ENCODE measurements at places on chromosomes 4 and X.

- DNase-seq, result no peak
Measured at GRCh38 chr4:30825008-30825770, 105.0 kb downstream of the PCDH7 start.

- no peak for DNase-seq
Measured at GRCh38 chr4:94413085-94413840, 38.5 kb upstream of the PDLIM5 start.

- DNase-seq, result no peak
Measured at GRCh38 chr4:43223820-43224219, 331.3 kb downstream of the GRXCR1 start.

DNA sequence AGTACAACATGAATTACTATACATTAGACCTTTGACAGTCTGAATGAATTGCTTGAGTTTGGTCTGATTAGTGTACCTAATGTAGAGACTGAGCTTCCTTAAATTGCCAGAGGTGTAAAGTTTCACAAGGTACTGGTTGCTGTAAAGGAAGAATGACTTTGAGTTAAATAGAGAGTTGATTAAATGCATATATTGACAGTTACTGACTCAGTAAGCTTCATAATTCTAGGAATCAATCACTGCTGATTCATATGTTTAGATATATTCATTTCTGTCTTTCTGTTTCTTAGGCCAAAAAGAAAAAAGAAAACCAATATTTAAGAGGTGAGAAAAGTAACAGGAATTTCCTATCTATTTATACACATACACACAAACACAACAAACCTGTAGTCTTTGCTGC is 16.2 kb upstream of the ART3 start:
- DNase-seq, result no peak

GRCh38 chr4:183522821-183523220 is 18.0 kb downstream of the ING2 start:
- DNase-seq, result no peak

GRCh38 chr4:119977076-119977940 is 89.3 kb downstream of the MAD2L1 start:
- DNase-seq, result no peak

GRCh38 chr4:100633269-100633668 is 115.4 kb upstream of the EMCN start:
- DNase-seq, result no peak

DNA sequence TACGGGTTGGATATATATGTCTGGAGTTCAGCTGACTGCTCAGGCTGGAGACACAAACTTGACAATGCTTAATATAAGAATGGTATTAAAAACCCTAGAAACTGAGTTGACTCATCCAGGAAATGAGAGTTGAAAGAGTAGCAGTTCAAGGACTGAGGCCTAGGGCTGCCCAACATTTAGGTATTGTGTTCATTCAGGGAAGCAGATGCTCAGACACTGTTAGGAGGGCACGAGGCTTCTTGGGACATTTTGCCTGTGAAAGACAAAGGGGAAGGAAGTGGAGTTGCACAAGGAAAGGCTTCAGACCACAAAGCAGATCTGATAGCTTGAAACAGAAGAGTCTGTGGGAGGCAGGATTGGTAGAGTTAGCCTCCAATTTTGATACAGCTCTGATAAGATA is 52.0 kb upstream of the HS3ST1 start:
- no peak for DNase-seq

DNA sequence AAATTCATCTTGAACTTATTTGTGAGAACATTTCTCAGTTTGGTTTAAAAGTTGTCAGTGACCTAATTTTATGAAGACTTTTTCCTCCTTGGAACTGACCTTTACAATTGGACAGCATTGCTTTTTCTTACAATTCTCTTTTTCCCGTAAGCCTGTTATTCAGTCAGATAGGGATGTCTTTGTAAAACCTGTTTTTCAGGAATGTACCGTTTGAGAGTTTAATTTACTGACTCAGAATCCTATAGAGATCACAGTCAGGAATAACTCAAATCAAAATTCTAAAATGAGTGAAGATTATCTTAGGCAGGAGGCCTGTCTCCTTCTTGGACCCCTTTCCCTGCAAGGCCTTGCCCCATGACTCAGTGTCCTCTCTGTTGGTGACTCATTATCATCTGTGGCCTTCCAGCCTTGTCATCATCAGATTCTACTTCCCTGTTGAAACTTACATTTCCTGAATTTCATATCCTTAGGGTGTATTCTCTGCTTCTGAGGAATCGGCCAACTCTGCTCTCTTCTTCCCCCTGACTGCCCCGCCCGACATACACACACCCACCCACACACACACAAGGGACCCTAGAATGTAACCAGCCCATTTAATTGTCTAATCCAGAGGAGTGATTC is 99.8 kb downstream of the ARHGAP10 start:
- peak; percentile 75 for DNase-seq

DNA sequence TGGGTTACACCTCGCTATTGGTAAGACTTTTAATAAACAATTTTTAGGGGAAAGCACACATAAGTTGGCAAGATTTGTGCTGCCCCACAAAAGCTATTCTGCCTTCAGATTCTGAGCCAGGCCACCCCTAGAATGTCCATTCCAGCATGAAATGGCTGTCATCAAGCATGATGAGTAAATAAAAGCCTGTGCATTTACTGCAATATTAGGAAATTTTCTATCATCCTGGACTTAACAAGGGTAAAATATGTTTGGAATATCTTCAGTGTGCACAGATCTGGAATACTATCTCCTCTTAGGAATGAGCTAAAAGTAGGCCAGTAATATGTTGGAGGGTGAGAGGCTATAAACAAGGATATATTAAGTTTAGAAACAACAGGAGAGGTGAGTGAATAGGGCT is 510.9 kb downstream of the ANKRD50 start:
- DNase-seq, result no peak

DNA sequence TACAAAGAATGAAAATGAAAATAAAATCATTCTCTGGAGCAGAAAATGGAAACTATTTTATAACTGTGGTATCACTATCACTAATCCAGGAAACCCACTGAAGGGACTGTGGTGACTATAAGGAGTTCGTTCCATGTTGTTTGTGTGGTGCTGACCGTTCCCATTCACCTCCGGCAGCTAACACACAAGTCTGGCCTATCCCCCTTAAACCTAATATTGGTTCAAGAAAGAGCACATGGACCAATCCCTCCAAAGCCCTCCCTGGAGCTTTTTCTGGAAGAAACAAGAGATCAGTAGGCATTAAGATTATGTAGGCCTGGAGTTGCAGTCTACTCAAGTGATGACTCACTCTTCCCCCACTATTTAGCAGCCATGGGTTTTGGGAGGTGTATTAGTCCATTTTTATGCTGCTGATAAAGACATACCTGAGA is 25.9 kb upstream of the FAM241A start:
- DNase-seq, result no peak

- no peak for DNase-seq
Measured at GRCh38 chrX:70012756-70013155, 37.0 kb downstream of the AWAT2 start.

- no peak for DNase-seq
Measured at GRCh38 chr4:140935254-140935653, 179.1 kb upstream of the TBC1D9 start.

- DNase-seq, result peak; percentile 83
Measured at GRCh38 chrX:11953615-11954014, 184.7 kb upstream of the FRMPD4 start.

GRCh38 chrX:109707319-109707718 is 25.7 kb downstream of the ACSL4 start:
- no peak for DNase-seq

- no peak for DNase-seq
Measured at GRCh38 chr4:6379767-6380745, 92.4 kb downstream of the PPP2R2C start.

GRCh38 chr4:66885501-66886165 is 659.7 kb downstream of the CENPC start:
- peak; percentile 5 for DNase-seq

DNA sequence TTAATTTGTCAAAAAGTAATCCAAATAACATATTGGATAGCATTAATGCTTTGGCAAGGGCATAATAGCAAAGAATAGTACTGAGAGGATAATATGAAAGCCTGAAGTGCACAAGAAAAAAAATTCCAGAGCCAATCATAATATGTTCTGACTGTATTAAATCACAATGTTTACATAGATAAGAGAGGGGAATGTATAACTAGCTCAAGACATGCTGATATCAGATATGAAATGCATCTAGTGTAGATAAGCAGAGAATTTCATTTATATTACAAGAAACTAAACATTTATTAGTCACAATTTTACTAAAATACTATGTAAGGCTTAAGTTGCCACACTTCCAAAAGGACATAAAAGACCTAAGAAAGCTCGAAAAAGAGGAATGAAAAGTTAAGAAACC is 193.3 kb downstream of the BANK1 start:
- no peak for DNase-seq

GRCh38 chr4:114180481-114180880 is 201.0 kb upstream of the ARSJ start:
- peak; percentile 50 for DNase-seq

DNA sequence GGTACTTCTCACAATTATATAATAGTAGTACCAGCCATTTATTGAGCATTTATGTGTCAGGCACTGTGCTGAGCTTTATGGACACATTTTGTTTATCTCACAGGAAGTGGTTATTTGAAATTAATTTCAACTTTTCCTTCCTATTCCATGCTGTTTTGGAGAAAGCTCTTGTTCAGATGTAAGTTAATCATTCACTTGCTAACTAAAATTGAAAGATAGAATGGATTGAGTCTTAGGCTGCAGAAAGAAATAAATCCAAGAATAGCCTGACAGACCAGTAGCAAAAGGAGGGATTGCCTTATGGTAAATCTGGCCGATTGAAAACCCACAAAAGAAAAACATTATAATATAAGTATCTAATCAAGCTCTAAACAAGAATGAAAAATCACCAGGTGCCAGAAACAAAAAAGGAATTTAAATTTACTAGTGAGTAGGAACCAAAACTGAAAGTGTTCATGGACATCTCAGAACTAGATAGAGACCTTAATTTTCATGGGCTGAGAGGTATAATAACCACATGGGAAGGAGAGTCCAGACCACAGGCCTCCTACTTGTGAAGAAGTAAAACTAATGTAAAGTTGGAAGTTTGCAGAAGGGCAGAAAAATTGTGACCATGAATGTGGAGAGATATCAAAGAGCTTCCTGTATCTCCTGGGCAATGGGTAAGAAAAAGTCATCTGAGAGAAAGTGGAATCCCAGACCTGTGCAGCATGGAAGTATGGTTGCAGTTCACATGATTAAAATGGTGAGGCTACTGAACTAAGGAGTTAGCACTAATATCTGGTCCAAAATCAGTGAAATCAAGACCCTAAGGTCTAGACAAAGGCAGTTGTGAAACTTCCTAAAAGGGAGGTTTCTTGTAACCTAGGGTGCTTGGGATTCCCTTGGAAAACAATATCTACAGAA is 38.0 kb downstream of the RADX start:
- DNase-seq, result no peak

DNA sequence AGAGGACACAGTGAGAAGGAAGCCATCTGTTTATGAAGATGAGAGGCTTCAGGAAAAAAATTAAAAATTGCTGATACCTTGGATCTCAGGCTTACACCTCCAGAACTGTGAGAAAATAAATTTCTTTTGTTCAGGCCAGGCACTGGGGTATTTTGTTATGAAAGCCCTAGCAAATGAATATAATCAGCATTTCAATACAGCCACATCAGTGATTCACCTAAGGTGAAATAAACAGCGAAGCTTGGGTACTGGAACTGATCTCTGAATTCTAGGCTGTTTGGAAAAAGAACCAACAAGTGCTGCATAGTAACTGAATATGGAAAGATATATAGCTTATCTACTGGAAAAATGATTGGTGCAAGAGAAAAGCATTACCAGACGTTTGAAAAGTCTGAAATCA is 88.5 kb downstream of the PDS5A start:
- no peak for DNase-seq

GRCh38 chrX:40064055-40064597 is 33.6 kb downstream of the BCOR start:
- DNase-seq, result no peak

GRCh38 chrX:136598631-136599030 is 49.3 kb upstream of the CD40LG start:
- DNase-seq, result no peak

DNA sequence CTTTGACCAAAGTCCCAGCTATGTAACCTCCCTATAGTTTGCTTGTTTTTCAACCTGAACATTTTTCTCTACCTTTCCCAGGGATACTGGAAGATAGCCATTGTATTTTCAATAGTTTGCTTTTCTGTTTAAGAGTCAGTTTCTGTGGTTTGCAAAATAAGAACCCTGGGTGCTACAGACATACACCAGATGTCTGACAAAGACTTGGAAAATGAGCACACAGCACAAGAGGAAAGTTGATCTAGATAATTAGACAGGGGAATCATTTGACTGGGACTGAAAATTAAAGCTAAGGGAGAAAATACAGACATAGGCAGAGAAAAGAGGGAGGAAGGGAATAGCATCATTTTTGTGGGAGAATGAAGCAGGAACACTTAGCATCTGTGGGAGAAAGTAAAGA is 218.3 kb upstream of the CNKSR2 start:
- no peak for DNase-seq

DNA sequence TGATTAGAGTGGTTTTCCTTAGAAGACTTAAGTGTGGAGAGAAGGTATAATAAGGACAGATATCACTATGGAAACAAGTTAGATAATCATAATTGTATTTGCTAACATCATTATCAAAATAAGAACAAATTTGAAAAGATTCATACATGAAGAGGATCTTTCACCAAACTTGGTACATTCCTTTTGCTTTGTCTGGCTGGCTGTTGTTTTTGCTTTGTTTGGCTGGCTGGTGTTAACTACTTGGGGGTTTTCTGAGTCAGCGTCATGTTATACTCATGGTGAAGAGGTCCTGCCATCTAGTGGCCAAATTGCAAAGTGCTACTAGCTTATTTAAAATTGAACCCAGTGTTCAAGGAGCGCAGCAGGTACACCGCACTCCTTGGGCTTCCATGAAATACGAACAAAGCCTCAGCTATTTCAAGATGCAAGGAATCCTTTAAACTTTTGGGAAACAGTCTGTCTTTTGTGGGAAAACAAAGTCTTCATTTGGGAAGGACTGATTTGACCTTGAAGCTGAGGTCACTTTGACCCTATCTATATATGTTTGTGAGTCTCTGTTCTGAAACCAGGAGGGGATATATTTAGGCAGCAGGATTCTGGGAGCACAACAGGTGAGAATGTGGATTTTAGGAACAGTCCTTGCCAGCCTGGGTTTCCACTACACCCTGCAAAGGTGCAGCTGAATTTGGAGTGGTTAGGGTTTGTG is 129.7 kb downstream of the PLS3 start:
- DNase-seq, result peak; percentile 57

DNA sequence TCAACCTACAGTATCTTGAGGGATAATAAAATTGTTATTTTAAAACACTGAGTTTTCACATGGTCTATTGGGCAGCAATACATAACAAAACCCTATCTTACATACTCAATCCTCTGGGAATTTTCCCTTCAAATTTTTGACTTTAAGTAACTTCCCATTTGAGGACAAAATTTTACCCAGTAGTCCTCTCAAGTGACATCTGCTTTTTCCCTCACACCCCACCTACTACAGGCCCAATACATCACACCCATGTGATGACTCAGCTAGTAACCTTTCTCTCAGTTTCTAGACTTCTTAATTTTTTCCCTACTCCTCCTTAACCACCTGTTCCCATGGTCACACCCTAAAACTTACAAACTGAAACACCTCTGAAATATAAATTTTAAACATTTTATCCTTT is 12.2 kb upstream of the RAP1GDS1 start:
- DNase-seq, result no peak
